ENCODE measurements at places on chromosomes 7 and 10. TPM values are rescaled to one million over a fixed set of nuclear protein-coding genes. Genes with fewer than 3 reads are reported as not detected.

FANK1 gene
- 2.4 TPM for total RNA-seq

SGCE gene
- total RNA-seq: 44.9 TPM

RASA4B gene
- total RNA-seq: 4.5 TPM

AMPH gene
- total RNA-seq: 32.4 TPM

ACSL5 gene
- not detected for total RNA-seq

CRHR2 gene
- 0.18 TPM for total RNA-seq

RELN gene
- 0.07 TPM for total RNA-seq

CLCN1 gene
- 0.09 TPM for total RNA-seq

GNA12 gene
- total RNA-seq: 62.5 TPM

KCNIP2 gene
- total RNA-seq: 2.2 TPM

DPP6 gene
- total RNA-seq: 2.2 TPM

FFAR4 gene
- not detected for total RNA-seq

GNAT3 gene
- not detected for total RNA-seq

FBXO24 gene
- total RNA-seq: 0.61 TPM

PTPRN2 gene
- 32.2 TPM for total RNA-seq

PILRB gene
- total RNA-seq: 36.6 TPM

TEX47 gene
- not detected for total RNA-seq

CYP26A1 gene
- total RNA-seq: 0.23 TPM

PON3 gene
- total RNA-seq: not detected

DNAJC12 gene
- total RNA-seq: 4.1 TPM

CARD11 gene
- 0.59 TPM for total RNA-seq

NPFFR1 gene
- total RNA-seq: not detected

WDFY4 gene
- not detected for total RNA-seq

TAX1BP1 gene
- 44.4 TPM for total RNA-seq

GPER1 gene
- 0.91 TPM for total RNA-seq

PTF1A gene
- total RNA-seq: not detected

CFAP70 gene
- total RNA-seq: 0.84 TPM

PAX2 gene
- total RNA-seq: 1.0 TPM

UBTD1 gene
- total RNA-seq: 6.5 TPM

GALNT17 gene
- total RNA-seq: 10.4 TPM

CYREN gene
- 75.5 TPM for total RNA-seq

ARHGAP21 gene
- total RNA-seq: 104 TPM

VSTM4 gene
- 2.3 TPM for total RNA-seq

LRRC18 gene
- not detected for total RNA-seq

LHFPL3 gene
- total RNA-seq: not detected

CAMK2B gene
- 2.4 TPM for total RNA-seq

HOXA11 gene
- total RNA-seq: not detected

TRPV5 gene
- total RNA-seq: not detected
